NCI-H524 (cell line): ENCODE measurements at places on chromosomes 2 and 18.

DNA sequence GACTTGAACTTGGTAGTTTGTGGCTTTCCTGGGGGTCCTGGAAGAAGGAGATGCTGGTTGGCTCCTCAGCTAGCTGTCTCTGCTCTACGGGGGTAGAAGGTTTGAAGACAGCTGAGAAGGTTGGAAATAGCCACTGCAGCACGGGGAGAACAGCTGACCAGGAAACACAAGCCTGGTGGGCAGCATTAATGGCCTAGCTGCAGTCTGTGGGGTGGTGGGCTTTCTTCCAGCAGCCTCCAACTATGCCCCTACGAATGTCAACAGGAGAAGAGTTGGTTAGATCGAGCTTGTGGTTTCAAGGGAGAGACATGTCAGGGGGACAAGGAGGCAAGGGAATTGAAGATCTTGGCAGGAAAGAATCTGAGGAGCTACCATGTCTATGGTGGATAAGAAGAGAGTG is 38.9 kb downstream of the PMAIP1 start:
- no peak for DNase-seq

DNA sequence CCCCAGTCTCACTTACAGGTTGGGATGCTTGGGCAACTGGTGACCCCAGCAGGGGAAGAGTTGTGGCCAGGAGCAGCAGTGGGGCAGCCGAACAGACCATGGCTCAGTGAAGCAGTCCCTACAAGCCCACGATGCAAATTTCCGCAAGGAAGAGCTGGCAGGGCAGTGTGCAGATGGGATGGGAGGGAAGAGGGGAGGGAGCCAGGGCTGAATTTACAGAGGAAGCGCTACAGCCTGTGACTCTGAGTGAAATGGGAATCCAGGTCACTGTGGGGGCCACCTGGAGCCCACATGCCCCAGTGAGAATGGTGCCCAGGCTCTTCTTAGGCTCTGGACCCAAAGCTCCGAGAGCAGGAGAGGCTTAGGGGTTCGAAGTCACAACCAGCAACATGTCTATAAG is 27.0 kb upstream of the SELENOI start:
- peak; percentile 15 for DNase-seq

GRCh38 chr18:5853253-5853652 is 42.1 kb downstream of the TMEM200C start:
- DNase-seq, result no peak

DNA sequence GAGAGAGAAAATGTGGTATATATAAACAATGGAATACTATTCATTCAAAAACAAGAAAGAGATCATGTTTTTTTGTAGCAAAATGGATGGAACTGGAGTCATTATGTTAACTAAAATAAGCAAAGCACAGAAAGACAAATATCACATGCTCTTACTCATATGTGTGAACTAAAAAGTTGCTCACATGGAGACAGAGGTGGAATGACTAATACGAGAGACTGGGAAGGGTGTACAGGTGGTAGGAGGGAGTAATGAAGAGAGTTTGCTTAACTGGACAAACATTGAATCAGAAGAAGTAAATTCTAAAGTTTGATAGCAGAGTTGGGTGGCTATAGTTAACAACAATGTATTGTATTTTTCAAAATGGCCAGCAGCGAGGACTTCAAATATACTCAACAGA is 1080.7 kb upstream of the CHAC2 start:
- DNase-seq, result no peak

DNA sequence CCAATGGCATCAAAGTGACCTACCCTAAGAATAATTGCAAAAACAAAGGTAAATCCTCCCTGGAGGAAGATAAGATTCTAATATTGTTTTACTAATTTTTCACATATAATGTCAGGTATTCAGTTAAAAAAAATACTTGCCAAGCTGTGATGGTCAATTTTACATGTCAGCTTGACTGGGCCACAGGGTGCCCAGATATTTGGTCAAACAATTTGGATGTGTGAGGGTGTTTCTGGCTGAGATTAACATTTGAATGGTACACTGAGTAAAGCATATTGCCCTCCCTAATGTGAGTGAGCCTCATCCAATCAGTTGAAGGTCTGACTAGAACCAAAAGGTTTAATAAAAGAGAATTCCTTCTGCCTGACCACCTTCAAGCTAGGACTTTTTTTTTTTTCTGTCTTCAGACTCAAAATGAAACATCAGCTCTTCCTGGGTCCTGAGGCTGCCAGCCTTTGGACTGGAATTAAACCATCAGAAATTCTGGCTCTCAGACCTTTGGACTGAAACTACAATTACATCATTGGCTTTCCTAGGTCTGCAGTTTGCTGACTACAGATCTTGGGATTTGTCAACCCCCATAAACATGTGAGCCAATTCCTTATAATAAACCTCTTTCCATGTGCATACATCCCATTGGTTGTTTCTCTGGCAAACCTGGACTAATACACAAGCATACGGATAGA is 65.4 kb downstream of the LDAH start:
- no peak for DNase-seq

DNA sequence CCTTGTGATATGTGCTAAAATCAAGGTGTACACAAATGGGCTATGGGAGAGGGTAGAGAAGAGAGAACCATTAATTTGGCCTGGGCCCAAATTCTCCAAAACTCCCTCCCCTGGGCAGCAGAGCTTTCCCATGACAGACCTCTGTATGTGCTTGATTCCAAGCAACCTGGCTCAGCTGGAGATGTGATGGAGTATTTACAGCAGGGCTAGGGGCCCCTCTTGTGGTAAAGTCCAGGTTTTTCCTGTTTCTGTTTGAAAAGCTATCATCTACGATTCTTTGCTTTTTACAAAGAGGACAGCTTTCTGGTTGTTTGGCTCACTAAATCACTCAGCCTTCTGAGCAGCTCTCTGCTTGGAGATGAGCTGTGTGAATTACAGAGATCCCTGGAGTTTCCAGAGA is 40.3 kb downstream of the KCNS3 start:
- no peak for DNase-seq

- DNase-seq, result no peak
Measured at GRCh38 chr18:76967721-76968472, 145.5 kb downstream of the ZNF236 start.

DNA sequence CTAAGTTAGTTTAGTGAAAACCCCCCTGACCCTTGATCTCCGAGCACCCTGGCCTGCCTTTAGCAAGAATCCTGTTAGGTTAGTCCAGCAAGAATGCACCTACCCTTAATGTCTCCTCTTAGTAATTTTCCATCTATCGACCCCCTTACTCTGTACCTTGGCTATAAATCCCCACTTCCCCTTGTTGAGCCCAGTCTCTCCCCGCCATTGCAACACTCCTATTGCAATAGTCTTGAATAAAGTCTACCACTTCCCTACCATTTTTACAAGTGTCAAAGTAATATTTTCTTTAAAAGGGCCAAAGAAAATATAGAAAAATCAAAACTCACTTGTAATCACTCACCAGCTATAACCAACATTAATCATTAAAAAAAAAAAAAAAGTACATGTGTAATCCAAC is 4.2 kb upstream of the ZBTB7C start:
- DNase-seq, result no peak

DNA sequence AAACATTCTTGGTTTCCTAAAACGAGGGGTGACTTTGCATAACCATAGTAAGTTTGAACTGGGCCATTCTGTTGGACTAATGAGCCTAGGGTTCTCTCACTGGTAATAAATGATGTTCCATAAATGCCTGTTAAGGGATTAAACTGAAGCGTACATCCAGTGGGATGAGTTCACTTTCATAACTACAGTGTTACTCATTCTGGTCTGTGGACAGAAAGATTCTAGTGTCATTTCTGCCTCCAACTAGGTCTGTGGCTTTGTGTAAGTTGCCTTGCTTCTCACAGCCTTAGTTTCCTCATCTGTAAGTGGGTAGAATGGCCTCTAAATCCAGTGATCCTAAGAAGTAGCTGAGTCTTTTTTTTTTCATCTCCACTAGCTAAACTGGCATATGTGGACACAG is 1860.6 kb upstream of the PIK3C3 start:
- DNase-seq, result no peak

GRCh38 chr2:208373460-208374089 is 33.0 kb upstream of the PTH2R start:
- peak; percentile 59 for DNase-seq

DNA sequence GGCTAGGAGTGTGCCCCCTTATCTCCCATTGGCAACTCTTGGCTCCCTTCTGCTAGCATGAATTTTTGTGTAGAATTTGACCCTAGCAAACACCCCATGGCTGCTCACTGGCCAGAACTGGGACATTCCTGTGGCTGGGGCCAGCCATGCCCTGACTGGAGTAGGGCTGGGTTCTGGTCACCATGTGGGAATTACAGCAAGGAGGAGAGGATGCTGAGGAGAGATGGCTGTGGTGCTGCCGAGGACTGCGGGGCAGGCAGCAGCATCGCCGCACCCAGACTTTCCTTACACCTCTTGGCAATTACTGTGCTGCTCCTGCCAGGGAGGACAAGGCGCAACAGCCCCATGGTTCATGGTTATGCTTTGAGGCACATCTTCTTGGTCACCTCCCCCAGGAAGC is 12.7 kb downstream of the KCNF1 start:
- DNase-seq, result no peak

GRCh38 chr18:76557026-76557575 is 62.1 kb upstream of the ZNF516 start:
- DNase-seq, result no peak

- no peak for DNase-seq
Measured at GRCh38 chr18:51091270-51091669, 61.3 kb downstream of the SMAD4 start.

DNA sequence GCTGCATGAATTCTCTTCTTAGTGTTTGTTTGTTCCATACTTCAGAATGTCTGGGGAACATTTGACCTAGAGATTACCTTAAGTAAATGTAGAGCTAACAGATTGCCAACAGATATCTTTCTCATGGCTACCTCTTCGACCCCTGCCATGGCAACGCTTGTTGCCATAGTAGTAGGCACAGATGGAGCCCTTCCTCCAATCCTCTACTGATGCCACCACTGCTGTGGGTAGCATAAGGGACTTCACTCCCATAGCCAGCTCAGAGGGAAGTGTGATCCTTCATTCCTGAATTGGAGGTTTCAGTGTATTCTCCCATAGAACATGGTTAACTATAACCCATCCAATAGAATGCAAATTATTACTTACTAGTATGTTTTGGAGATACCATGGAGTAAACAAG is 543.6 kb upstream of the NRP2 start:
- peak; percentile 79 for DNase-seq

- DNase-seq, result no peak
Measured at GRCh38 chr2:33223856-33224255, 252.6 kb upstream of the RASGRP3 start.

- DNase-seq, result no peak
Measured at GRCh38 chr2:84858123-84858522, 22.8 kb downstream of the TRABD2A start.
